ENCODE measurements at places on chromosomes 12 and 14.

- DNase-seq = no peak
Measured at GRCh38 chr12:93514853-93515252, 47.5 kb downstream of the MRPL42 start.

DNA sequence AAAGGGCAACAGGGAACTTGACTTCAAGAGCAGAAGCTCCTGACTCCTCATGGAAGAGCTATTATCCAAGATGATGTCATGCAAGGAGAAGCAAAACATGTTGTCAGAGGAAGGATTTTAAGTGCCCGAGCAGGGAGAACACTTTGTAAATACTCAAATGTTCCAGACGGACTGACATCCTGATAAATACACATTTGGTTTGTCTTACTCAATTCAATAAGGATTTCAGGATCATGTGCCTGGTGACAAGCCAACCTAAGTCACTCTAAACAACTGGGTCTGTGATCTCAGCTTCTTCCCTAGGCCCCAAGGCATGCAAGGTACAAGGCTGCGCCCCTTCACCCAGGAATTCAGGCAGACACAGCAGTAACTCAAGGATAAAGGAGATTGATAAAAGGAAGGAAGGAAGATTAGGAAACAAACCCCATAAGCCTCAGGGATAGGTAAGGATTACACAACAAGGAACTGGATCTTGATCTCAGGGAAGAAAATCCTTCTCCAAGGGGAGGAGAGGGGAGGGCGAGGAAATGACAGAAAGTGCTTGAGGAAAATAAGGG lies 26.8 kb upstream of the CEBPE start:
- DNase-seq = no peak

DNA sequence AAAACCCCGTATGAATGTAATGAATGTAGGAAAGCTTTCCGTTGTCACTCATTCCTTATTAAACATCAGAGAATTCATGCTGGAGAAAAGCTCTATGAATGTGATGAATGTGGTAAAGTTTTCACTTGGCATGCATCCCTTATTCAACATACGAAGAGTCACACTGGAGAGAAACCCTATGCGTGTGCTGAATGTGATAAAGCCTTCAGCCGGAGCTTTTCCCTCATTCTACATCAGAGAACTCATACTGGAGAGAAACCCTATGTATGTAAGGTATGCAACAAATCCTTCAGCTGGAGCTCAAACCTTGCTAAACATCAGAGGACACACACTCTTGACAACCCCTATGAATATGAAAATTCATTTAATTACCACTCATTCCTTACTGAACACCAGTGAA lies 23.8 kb downstream of the ZNF891 start:
- no peak for DNase-seq

GRCh38 chr12:45235087-45236025 lies 19.5 kb downstream of the ANO6 start:
- DNase-seq = no peak

DNA sequence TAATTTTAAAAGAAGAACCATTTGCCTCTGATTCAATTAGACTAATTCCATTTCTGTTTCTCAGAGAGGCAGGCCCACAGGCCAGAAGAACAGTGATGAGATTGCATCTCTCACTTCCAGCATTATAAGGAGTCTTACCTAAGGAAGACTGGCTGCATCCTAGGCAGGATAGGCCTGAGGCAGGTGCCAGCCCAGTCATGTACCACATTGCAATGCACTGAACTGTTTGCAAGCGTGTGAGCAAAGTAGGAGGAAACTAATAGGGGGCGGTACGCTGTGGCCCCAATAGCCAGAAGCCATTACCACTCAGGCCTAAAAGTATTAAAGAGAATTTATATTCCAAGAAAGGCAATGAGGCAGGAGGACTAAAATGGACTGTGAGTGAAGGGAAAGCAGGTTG lies 12.1 kb upstream of the CNIH1 start:
- DNase-seq = no peak

DNA sequence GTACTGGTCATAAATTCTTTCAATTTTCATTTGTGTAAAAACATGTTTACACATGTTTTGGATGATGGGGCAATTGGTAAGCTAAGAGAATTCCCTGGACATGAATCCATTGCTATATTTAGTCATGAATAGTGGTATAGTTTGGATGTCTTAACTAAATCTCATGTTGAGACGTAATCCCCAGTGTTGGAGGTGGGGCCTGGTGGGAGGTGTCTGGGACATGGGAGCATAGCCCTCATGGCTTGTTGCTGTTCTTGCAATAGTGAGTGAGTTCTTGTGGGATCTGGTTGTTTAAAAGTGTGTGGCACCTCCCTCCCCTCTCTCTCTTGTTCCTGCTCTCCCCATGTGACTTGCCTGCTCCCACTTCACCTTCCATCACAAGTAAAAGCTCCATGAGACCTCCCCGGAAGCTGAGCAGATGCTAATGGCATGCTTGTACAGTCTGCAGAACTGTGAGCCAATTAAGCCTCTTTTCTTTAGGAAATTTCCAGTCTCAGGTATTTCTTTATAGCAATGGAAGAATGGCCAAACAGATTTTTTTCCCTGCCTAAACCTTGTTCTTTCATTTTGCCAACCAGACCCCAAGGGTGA lies 33.6 kb downstream of the CTSG start:
- no peak for DNase-seq

- no peak for DNase-seq
Measured at GRCh38 chr14:54746019-54746418, 156.6 kb downstream of the GCH1 start.

Measured in activated CD8-positive, alpha-beta memory T cell treated with anti-CD3 and anti-CD28 coated beads for 1 hour (primary cell).